ENCODE measurements at places on chromosomes 13 and 19. TPM values are rescaled to one million over a fixed set of nuclear protein-coding genes. Genes with fewer than 3 reads are reported as not detected.
A peak's percentile ranks its signal among the peaks of the same experiment; 100 is the strongest.

GRCh38 chr13:26847281-26847680, 86.7 kb upstream of the GPR12 start:
- DNase-seq, result no peak

DNA sequence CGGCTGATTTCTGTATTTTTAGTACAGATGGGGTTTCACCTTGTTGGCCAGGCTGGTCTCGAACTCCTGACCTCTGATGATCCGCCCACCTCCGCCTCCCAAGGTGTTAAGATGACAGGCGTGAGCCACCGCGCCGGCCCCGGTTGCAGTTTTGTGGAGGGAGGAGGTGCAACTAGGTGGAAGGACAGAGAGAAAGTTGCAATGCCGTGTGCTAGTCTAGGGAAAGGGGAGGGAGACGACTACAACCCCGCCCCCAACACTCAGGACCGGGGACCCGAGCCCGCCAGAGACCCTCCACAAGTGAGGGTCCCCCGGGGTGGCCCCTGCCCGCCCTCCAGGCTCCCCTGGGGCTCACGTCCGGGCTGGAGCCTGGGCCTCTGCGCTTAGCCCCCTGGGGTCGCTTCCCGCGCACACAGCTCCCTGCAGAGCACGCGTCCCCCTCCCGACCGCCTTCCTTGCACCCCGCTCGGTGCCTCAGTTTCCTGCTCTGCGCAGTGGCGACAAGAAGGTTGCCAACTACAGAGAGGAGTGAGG, 1.2 kb upstream of the ARID3A start:
- DNase-seq, result peak; percentile 81

DIRAS1 gene
- 0.09 TPM for total RNA-seq

GRCh38 chr19:7520131-7521051, 2.0 kb upstream of the MCOLN1 start:
- no peak for DNase-seq

GRCh38 chr13:20247963-20248362, 15.8 kb upstream of the GJB6 start:
- no peak for DNase-seq

FGF9 gene
- total RNA-seq, result 0.45 TPM

DNA sequence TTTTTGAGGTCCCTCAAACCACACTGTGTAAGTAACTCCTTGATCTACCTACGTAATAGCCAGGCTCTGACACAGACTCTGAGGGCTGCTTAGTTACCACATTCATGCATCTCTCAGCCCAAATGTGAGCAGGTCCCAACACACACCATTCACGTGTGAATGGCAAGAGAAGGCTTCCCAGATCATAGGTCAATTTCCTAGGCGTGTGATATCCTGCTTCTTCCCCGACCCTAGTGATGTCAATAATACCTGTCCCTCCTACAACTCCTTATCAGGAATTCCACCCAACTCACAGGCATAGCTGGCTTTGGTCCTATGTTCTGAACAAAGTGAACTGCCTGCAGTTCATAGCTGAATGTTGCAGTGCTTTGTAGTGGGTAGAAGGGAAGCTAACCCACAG, 334.5 kb downstream of the RFC3 start:
- no peak for DNase-seq

PSG2 gene
- not detected for total RNA-seq

DNA sequence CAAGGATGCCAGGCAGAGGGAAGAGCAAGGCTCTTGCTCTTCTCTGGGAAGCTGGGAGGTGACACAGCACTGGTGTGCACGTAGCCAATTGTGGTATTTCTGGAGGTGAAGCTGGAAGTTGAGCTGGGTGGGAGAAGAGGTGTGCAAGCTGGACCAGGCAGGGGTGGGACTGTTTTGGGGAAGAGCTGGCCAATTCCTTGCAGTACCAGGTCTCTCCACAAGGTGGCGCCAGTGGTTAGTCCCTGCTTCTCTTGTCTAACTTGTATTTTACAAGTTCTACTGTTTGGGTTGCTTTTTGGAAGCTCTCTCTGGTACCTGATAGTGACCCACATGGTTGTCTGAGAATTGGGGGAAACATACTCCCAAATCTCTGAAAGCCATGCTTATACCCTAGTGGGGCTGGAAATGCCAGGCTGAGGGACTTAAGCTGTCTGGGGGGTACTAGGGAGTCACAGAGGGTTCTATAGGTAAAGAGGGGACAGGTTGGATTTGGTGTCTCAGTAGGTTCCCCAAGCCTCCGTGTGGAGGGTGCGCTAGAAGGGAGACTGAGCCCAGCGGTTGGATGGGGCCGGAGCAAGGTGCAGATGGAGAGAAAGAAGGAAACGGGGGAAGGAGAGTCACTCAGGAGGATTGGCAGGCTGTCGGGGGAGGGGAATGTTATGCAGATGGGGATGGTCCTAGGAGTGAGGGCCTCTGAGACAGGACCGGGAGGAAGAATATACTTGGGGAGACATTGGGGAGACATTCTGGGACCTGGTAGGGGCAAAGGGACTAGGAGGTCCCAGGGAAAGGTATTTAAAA, 3.0 kb downstream of the HPN start:
- DNase-seq, result peak; percentile 69

DNA sequence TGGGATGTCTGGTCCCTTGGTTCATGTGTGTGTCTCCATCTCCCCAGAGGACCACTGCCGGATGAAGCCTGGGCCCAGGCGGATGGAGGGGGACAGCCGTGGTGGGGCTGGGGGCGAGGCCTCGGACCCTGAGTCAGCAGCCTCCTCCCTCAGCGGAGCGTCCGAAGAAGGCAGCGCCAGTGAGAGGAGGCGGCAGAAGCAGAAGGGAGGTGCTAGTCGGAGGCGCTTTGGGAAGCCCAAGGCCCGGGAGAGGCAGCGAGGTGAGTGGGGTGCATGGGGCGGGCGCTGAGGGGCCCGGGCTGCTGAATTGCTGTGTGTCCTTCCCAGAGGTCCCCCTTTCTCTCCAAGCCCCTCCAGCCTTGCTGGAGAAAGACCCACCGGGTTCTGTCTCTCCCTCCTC, 3.2 kb downstream of the CCDC106 start:
- DNase-seq, result no peak

ELANE gene
- total RNA-seq, result not detected

- DNase-seq, result no peak
These were observed 1229.0 kb downstream of the PCDH9 start for GRCh38 chr13:66001140-66001539.

ANGPTL8 gene
- total RNA-seq, result not detected

- no peak for DNase-seq
These were observed 41.7 kb upstream of the WDFY2 start for GRCh38 chr13:51542346-51543242.

GRCh38 chr13:98751367-98751782, 1.1 kb downstream of the SLC15A1 start:
- no peak for DNase-seq
